ENCODE measurements at places on chromosomes 5 and 9. TPM values are rescaled to one million over a fixed set of nuclear protein-coding genes. Genes with fewer than 3 reads are reported as not detected.

The PDGFRB gene
- total RNA-seq, result 89.3 TPM

The PTPDC1 gene
- 11.0 TPM for total RNA-seq

The WDR31 gene
- 4.5 TPM for total RNA-seq

The CCNO gene
- total RNA-seq, result 2.2 TPM

The NR4A3 gene
- total RNA-seq, result 1.7 TPM

The GNPDA1 gene
- 38.3 TPM for total RNA-seq

The ANKRD34B gene
- total RNA-seq, result 0.30 TPM

The PAX5 gene
- 0.18 TPM for total RNA-seq

- DNase-seq, result no peak
Observed at GRCh38 chr9:70679845-70680244, 265.4 kb upstream of the KLF9 start.

DNA sequence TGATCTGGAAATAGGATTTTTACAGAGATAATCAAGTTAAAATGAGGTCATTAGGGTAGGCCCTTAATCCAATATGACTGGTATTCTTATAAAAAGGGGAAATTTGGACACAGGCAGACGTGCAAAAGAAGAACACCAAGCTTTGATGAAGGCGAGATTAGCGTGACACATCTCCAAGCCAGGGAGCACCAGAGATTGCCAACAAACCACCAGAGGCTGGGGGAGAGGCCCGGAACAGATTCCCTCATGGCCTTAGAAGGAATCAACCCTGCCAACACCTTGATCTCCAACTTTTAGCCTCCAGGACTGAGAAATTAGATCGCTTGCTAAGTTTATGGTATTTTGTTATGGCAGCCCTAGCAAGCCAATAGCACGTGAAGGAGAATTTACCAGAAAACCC lies 10.8 kb upstream of the ARSI start:
- DNase-seq, result no peak

DNA sequence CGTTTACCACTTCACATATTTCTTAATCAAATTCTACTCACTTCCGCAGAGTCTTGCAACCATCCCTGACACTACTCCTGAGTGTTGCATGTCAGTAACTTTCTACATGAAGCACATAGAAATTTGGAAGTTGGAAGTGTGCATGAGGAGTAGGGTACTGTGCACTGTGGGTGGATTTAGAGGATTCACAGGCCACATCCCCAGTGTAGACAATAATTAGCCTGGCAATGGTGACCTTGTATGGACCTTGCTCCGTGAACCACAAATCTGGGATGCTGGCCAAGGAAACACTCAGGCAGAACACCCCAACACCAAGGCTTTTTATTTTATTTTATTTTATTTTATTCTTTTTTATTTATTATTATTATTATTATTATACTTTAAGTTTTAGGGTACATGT lies 25.5 kb downstream of the CTSL start:
- no peak for DNase-seq

GRCh38 chr9:123358181-123358905 lies 2.3 kb downstream of the CRB2 start:
- DNase-seq, result no peak

GRCh38 chr9:129513856-129514496 lies 106.9 kb downstream of the C9orf50 start:
- no peak for DNase-seq

DNA sequence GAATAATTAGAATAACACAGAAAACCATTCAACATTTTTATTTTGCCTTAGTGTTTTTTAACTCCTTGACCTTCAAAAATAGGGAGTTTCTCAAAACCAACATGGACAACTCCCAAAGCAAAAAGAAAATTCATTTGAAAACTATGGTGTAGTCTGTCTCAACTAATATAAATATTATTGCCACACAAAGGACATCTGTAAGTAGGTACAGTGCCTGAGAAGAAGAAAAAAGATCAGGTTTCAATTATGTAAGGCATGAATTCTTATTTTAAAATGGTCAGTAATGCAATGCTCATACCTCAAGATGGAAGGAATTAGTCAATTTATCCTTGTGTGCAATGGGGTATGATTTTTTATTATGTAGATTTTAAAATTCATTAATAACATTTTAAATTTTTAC lies 109.6 kb upstream of the CNTLN start:
- no peak for DNase-seq

DNA sequence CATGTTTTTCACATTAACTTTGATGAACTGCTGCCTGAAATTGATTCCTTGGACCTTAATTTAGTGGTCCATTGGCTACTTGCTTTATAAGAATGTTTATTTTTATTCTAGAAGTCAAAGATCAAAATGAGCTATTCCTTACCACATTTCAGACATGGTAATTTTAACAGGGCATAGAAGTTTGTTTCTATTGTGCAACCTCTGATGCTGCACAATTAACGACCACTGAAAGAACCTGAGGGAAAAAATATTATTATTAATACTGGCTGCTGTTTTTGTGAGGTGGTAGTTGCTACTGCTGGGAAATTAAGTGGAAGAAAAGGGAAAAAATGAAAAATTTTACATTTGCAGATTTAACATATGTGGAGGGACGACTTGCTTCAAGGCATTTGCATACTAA lies 37.9 kb upstream of the RAB3C start:
- no peak for DNase-seq

GRCh38 chr9:133108794-133109641 lies 12.0 kb downstream of the RALGDS start:
- DNase-seq, result peak; percentile 37

GRCh38 chr9:133727277-133727875 lies 10.8 kb downstream of the SARDH start:
- DNase-seq, result no peak

DNA sequence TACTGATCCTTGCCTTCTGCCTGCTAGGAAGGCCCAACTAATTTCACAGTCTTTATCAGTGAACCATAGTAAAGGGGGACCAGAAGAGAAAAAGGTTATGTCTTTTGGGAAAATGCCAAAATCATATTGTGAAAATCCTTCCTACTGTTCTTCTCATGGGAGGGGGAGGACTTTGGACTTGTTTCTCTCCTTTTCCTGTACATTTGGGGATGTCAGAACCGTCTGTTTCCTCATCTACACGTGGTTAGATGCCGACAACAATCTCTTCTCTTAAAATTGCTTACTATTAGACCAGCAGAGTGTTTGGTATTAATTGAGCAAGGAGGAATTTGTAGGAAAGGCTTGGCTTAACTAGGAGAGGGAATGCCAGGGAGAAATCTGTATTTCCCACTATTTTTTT lies 77.2 kb downstream of the TMC1 start:
- no peak for DNase-seq

DNA sequence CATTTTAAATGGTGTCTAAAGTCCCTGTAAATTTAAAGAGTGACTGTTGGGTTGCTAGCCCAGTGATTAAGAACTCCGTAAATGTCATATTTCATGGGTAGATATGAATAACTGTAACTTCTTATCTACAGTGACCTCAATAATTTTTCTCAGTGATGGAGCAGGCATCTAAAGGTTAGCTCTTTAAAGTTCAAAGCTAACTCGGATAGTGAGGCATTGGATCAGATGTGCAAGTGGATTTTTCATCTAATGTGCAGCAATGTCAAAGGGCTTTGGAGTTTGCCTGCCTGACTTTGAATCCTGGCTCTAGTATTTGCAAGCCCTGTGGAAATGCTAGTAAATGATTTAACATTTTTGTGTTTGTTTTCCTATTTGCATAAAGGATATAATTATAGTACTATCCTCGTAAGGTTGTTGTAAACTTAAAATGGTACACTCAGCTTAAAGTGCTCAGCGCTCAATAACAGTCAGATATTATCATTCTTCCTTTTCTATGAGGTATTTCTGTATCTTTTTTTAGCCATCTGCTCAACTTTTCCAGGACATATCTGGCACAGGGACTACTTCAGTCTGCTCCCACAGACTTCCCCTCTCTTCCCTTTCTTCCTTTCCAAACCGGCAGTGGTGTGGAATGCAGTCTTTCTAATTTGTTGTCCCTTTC lies 163.7 kb upstream of the ELL2 start:
- DNase-seq, result no peak

DNA sequence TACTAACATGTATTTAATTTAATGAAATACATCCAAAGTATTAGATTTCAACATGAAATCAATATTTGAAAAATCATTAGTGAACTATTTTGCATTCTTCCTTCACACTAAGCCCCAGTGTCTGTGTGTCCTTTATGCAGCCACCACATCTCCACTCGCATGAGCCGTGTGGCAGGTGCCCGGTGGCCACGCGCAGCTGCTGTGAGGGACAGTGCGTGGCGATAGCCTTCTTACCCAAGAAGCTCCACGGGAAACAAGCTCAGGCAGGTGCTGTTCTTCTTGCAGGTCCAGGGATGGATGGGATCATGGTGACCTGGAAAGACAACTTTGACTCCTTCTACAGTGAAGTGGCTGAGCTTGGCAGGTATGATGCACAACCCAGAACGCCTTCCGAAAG lies 79.3 kb upstream of the OTULINL start:
- no peak for DNase-seq

DNA sequence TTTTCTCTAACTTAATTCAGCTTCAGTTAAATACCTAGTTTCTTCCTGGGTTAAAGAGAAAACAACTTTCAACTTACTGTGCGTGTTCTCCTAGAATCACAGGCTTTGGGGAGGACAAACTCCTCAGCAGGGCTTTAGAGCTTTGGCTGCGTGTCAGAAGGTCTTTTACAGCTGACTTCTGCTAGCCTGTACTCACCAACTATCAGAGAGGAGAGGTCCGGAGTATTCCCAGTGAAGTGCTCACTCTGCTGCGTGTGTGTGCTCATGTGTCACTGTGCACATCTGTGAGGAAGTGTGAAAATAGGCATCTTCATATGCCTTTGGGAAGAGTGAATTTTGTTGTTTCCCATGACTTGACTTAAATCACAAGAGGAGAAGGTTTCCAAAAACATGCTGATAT lies 423.2 kb upstream of the SGCD start:
- no peak for DNase-seq

GRCh38 chr5:55699041-55699688 lies 13.0 kb downstream of the SLC38A9 start:
- DNase-seq, result no peak

- no peak for DNase-seq
Observed at GRCh38 chr9:11966786-11967185, 726.4 kb upstream of the TYRP1 start.

DNA sequence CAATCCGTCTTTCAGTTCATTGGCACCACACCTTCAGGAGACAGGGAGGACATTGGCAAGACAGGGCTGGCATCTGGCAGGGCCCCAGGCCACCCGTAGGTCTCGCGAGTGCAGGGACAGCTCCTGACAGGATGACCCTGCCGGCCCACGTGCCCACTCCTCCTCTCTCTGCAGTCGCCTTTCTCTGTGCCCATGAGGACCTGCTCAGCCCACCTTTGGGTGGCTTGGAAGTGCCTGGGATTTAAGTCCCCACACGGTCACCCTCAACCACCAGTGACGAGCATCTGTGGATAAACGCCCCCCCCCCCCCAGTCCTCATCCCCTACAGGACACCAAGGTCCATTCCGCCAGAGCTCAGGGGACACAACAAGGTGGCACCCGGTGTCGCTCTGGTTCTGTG lies 4.1 kb downstream of the MRPL36 start:
- DNase-seq, result no peak

- DNase-seq, result no peak
Observed at GRCh38 chr5:77431286-77431685, 60.8 kb downstream of the WDR41 start.
